Stimulated activated CD4-positive, alpha-beta T cell treated with anti-CD3 and anti-CD28 coated beads, Interleukin-4, amount 100 ng/mL, for 24 hours (primary cell): ENCODE measurements at places on chromosomes 11 and 22.

DNA sequence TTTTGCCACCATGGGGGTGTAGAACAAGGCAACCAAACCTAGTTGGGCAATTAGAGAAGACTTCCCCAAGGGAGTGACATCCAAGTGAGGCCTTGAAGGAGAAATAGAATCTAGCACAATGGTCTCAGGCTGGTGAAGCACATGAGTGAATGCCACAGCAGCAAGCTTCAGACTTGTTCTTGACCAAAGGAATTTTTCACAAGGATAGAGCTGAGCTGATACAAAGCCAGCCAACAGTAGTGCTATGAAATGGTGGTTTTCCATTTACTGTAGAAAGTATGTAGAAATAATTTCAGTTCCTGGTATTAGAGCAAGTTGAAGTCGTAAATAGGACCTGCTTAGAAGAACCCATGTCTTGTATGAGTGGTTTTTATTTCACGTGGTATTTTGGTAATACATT, 148.3 kb upstream of the RASSF10 start:
- DNase-seq: no peak

DNA sequence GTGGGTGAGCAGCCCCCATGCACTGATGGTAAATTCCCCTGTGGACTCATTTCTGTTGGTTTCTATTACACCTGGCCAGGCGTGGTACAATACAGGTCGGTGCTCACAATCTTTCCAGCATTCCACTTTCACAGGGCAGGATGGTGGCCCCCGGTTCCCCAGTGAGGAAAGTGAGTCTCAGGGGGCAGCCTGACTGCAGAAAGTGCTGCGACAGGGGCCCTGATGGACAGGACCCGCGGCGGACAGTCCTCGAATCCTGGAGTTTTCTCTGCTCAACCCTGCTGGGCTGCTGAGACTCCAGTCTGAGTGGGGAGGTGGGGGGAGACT, 3.1 kb upstream of the PGGHG start:
- DNase-seq: no peak

DNA sequence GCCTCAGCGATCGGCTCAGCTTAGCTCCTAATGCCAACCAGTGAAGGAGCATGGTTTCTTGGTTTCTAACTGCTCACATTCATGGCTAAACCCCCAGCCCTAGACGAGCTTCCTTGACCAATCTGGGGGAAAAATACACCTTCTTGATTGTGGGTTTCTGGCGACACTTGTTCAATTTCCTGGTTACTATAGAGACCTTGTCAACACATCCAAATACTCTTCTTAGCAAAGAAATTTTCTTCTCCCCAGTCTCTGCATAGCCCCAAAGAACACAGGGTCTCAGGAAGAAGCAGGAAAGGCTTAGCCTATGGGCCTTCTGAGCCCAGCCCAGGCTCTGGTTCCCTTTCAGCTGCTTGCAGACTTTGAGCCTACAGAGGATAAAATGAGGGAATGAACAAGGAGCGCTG, 88.5 kb upstream of the SYT13 start:
- DNase-seq: peak; percentile 6

DNA sequence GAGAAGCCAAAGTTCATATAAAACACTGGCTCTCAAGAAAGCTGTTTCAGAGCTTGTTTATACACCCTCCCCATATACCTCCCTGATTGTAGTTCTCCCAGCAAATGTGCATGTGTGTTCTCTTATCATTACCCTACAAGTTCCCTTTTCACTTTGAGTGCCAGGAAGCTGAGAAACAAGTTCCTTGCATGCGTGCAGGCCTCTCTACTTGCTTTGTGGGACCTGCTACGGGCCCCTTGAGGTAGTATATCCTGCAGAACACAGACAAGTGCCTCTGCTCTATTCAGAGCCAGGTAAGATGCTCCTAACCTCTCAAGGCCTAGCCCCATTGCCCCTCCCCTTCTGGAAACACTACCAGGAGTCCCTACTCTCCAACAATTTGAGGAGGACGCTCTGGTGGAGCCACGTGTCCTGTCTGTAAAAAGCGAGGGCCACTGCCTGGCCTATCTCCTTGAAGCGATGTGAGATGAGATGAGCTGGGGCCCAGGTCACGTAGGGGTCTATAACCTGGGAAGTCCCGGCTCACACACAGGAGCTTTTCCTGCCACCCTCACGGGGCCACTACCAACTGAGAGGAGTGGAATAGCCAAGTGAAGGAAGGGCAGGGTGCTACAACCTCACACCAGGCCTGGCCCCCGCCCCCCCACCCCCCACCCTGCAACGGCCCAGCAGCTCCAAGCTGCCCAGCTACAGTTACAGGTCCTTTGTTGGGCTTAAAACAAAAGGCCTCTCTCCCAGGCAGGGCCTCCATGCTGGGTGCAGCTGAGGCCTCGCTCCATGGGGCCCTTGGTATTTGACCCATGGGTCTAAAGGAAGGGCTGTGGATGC, 2.6 kb upstream of the ATP5MGL start:
- DNase-seq: no peak

DNA sequence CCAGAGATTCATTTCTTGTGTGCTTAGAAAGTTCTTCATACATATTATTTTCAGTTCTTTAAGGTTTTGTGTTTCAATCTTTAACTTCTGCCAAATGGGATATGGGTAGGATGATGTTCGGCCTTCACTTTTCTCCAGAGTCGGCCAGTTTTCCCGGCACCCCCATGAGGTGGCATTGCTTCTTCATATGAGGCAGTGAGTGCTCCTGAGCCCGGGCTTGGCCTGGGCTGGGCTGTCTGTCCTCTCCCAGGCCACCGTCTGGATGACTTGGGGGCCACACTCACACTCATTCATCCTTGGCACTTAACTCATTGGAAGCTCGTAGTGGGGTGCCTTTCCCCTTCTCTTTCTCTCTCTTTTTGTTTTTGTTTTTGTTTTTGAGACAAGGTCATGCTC, 23.8 kb downstream of the FADS2 start:
- DNase-seq: no peak

- DNase-seq: no peak
Observed at GRCh38 chr11:17574141-17575091, 27.4 kb downstream of the OTOG start.

DNA sequence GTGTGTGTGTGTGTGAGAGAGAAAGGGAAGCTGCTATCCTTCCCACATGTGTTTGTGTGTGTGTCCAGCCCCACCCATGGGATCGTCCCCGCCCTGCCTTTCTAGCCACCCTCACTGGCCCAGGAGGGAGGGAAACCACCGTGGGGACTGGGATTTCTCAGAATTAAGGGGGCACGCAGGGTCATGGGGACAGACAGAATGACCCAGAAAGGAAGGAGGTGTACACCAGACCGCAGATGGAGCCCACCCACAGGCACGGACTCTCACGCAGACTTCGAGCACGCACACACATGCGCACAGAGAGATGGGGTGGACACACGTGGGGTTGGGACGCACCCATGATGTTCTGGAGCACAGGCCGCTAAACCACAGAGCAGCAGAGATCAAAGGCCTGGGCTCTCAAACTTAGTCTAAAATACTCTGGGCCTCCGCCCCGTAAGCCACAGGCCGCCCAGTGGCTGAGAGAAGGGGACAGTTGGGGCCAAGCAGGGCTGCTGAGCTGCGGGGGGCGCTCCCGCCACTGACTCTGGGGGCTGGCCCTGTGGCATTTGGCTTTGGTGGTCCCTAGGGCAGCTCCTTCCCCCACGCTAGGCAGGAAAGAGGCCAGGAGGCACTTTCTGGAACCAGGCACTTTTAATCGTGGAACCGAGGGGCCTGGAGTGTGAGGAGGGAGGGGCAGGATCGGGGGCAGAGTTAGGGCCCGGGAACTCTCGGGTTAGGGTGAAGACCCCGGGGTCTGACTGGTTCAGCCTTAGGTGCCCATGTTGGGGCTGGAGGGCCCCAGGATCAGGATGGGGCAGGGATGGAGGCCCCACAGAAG, 1.5 kb downstream of the IFITM5 start:
- DNase-seq: no peak

DNA sequence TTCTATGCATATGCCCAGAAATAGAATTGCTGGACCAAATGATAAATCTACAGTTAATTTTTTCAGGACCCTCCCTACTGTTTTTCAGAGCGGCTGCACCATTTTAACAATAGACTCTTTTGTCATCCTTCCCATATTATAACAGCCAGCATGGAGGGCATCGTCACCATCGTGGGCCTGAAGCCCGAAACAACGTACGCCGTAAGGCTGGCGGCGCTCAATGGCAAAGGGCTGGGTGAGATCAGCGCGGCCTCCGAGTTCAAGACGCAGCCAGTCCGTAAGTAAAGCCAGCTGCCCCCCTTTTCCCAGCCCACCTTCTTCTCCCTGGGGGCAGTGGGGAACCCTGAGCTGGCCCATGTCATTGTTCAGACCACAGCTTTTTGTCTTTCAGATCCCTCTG, 79.5 kb upstream of the TTC12 start:
- no peak for DNase-seq

DNA sequence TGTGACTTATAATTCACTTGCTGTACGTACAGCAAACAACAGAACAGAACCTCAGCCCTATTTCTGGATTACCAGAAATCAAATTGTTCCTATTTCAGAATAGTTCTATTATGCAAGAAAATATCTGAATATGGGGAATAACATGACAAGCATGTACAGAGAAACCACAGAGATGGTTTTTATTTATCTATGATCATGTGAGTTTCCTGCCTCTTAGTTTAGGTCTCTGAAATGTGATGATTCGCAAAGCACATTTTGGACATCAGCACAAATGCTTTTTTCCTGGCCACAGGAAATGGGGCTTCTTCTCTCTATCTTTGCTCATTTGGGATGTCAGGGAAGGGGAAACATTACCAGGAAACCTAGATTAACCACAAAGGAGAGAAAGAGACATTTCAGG, 266.7 kb upstream of the CTSC start:
- DNase-seq: no peak

GRCh38 chr11:112334381-112334780, 73.7 kb upstream of the PLET1 start:
- no peak for DNase-seq

GRCh38 chr22:50621948-50622722, 5.8 kb downstream of the ARSA start:
- peak; percentile 23 for DNase-seq

DNA sequence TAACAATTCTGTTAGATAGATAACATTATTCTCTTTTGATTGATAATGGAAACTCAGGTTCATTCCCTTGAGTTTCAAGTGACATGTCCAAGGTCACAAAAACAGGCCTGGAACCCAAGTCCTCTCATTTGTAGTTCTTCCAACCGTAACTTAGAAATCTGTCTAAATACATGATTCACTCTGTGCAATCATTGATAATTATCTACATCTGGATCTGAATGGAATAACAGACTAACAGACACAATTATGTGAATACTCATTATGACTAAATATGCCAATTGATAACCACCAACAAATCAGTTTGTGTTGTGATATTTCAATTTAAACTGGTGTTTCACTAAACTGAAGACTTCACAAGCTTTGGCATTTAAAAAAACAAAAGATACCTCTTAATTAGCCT, 71.0 kb downstream of the RBFOX2 start:
- DNase-seq: no peak

DNA sequence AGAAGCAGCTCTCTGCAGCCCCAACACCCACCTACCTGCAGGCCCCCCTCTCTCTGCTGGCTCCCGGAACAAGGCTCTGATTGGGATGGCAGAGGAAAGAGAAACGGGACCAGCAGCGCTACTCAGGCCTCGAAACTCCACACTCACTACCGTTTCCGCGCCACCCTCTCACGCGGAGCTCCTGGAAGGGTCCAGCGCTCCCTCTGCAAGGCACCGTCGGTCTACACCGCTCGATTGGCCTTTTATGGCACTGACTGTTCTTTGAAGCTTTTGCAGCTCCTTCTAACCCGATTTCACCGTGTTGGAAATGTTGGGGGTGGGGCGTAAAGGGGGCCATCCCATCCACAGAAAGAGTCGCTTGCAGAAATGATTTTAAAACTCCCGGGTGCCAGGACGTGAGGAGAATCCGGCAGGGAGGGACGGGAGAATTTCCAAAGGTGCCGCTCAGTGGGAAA, 323 bp upstream of the PANX1 start:
- DNase-seq: no peak

DNA sequence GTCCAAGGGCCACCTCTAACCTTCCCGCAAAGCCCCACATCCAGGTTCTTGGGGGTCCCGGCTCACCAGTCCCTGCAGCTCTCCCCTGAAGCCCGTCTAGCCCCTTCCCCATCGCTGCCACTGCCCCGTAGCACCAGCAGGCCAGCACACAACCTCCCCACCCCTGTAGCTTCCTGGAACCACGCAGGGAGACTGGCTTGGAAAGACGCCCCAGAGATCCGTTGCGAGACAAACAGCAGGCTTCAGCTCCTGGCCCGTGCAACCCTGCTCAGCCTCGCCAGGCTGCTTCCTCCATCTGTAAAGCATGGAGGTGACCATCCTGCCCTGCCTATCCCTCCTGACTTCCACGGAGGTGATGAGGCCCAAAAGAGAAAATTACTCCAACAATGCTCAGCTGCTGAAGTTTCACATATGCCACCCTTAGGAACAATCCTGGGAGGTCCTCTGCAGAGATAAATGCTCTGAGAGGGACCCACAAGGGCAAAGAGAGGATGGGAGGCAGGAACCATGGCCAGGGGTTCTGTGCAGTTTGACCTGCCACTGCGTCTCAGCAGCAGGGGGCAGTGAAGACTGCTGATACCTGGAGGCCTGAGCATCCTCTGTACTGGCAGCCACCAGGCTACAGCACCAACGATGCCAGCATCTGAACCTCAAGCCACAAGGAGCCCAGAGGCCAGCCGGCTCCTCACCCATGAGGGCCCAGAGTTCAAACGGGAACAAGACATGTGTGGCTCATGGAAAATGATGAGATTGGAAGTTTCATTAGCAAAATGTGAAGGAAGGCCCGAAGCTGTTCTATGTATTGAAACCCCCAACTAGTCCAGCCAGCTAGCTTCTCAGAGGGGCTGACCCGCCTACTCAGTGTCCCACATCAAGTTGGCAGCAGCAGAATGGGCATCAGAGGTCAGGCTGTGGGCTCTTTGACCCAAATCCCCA, 16.1 kb downstream of the DGCR2 start:
- peak; percentile 49 for DNase-seq

GRCh38 chr22:19679522-19680101, 34.7 kb upstream of the SEPTIN5 start:
- peak; percentile 53 for DNase-seq

DNA sequence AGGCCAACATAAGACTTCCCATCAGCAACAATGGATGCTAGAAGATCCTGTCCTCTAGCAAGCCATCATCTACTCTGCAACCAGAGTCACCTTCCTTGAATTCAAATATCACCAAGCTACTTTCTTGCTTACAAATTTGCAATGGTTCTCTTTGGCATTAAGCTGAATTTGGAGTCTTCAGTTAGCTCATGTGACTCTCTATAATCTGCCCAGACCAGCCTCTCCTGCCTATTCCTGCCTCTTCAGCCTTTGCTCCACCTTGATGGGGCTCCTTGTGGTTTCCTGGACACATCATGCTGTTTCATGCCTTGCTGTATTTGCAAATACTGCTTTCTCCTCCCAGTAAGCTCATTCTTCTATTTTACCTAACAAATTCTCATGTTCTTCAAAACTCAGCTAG, 82.3 kb downstream of the RASSF10 start:
- DNase-seq: no peak

- DNase-seq: peak; percentile 2
Observed at GRCh38 chr11:130212431-130212961, 52.9 kb downstream of the ST14 start.

GRCh38 chr22:27223317-27224177, 566.2 kb downstream of the MIAT start:
- DNase-seq: no peak
